ENCODE measurements at places on chromosomes 16 and 17.

- DNase-seq, result no peak
These were observed 70.1 kb upstream of the ARL4D start for GRCh38 chr17:43328650-43329049.

GRCh38 chr17:36524428-36524876 lies 10.2 kb downstream of the MYO19 start:
- DNase-seq, result no peak

- DNase-seq, result no peak
These were observed 5.5 kb upstream of the SRL start for GRCh38 chr16:4247460-4247784.

GRCh38 chr16:1645914-1646525 lies 32.1 kb upstream of the JPT2 start:
- no peak for DNase-seq

GRCh38 chr17:76554131-76554530 lies 14.3 kb downstream of the PRCD start:
- no peak for DNase-seq

GRCh38 chr16:12229759-12230594 lies 253.4 kb downstream of the SNX29 start:
- peak; percentile 49 for DNase-seq

- no peak for DNase-seq
These were observed 22.1 kb downstream of the TMEM114 start for GRCh38 chr16:8568231-8568617.

GRCh38 chr16:6682142-6682811 lies 650.4 kb upstream of the RBFOX1 start:
- DNase-seq, result no peak

DNA sequence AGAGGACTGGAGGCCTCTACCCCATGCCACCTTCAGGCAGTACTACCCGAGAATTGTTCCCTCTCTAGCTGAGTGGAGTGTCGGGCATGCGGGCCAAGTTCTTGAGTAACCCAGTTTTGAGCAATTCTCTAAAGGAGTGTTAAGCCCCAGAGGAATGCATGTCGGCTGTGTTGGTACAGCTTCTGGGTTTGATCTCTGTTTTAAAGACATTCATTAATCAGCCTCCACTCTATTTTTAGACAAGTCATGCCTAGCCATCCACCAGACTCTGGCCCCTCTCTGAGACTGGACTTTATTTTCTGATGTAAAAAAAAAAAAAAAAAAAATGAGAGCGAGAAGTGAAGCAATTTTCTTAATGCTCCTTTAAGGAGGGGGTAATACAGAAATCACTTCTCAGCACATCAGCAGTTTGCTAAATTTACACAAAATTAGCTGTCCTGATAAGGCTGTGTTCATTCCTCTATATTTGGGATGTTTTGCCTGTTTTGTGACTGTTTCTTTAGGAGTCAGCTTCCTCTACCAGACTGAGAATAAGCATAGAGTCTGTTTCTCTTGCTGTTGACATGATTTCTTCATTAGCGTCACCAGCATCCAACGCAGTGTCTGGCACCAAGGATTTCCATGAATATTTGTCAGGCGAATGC lies 88.7 kb downstream of the AXIN2 start:
- DNase-seq, result no peak

- no peak for DNase-seq
These were observed 7.3 kb downstream of the SLC5A10 start for GRCh38 chr17:18959071-18959844.

DNA sequence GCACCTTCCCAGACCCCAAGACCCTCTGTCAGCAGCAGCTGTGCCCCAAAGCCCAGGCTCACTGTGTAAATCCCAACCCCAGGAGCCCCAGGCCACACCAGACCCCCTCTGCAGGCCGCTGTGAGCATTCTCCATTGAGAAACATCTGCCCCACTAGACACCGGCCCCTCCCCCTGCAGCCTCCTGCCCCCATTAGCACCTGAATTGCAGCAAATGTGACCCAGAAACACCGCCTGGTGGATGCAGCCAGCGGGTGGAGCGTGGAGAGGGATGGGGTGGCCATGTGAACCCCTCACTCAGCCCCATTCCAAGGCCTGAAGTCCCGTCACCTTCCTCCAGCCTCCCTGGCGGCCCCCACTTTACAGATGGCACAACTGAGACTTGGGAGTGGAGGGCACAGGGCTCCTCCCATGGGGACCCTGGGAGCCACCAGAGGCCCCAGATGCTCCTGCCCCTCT lies 2.2 kb downstream of the UBALD1 start:
- no peak for DNase-seq

GRCh38 chr16:1572673-1573072 lies 39.2 kb downstream of the IFT140 start:
- DNase-seq, result no peak

DNA sequence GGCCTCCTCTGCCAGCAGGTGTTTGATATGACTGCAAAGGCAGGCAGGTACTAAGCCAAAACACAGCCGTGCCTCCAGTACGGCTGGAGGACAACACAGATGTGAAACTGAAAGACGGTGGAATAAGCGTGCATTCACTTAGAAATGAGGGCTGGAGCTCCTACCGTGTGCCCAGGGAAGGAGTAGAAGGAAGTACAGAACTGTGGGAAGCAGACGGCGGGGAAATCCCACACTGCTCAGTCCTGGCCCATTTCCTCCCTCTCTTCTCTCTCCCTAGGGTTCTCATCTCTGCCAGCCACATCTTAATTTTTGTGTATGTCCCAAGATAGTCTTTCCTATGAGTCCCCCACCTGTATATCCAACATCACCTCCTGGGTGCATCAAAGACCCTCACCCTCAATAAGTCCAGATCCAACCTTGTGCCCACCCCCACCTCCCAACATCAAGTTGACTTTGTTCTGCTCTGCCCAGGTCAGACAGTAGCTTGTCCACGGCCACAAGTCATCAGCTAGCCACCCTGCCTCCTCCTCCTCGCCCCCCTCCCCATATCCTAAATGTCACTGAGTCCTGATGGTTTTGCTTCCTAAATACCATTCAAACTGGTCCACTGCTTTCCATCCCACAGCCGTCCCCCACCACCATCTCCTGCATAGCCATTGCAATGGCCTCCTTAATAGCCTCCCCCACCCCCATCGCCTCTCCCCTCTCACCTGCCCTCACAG lies 77.1 kb upstream of the RPL38 start:
- DNase-seq, result no peak

DNA sequence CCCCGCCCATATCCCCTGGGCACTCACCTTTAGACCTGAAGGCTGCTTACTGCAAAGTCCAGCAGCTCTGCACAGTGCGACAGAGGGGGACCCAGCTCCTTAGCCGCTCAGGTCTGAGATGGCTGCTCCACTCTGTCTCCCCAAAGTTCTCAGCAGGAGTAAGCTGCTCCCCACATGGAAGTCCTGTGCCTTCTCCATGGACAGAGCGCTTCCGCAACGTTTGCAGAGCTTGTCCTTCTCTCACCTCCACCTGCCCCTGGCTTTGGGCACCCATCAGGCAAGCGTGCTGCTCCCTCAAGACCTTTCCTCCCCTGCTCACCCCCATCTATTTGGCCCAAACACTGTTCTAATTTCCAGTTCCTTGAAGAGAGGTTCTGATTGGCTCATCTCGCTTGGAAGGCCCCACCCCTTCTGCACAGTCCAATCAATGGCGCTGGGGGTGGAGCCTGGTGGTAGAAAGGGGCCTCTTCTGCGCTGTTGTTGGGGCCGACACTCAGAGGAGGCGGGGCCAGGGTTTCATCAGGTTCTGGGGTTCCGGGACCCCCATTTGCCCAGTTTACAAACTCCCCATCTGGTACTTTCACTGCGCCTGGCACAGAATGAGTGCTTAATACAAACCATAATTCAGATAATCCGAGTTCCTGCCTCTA lies 137.2 kb downstream of the CYLD start:
- DNase-seq, result no peak

DNA sequence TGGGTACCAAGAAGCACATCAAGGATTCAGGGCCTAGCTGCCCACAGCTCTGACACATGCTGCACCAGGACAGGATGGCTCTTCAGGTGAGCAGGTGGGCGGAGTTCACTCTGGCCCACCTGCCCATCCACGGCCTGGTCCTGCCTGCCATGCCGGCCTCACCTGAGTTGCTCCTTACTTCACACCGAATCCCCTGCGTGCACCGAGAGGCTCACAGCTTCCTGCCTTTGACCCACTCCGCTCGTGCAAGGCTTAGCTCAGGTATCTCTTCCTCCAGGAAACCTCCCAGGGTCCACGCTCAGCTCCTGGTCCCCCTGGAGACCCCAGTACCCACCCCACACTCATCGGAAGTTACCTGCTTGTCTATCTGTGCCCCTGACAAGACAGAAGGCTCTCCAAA lies 21.6 kb upstream of the TNRC6C start:
- DNase-seq, result no peak

GRCh38 chr16:49128740-49129139 lies 152.9 kb downstream of the CBLN1 start:
- DNase-seq, result no peak

DNA sequence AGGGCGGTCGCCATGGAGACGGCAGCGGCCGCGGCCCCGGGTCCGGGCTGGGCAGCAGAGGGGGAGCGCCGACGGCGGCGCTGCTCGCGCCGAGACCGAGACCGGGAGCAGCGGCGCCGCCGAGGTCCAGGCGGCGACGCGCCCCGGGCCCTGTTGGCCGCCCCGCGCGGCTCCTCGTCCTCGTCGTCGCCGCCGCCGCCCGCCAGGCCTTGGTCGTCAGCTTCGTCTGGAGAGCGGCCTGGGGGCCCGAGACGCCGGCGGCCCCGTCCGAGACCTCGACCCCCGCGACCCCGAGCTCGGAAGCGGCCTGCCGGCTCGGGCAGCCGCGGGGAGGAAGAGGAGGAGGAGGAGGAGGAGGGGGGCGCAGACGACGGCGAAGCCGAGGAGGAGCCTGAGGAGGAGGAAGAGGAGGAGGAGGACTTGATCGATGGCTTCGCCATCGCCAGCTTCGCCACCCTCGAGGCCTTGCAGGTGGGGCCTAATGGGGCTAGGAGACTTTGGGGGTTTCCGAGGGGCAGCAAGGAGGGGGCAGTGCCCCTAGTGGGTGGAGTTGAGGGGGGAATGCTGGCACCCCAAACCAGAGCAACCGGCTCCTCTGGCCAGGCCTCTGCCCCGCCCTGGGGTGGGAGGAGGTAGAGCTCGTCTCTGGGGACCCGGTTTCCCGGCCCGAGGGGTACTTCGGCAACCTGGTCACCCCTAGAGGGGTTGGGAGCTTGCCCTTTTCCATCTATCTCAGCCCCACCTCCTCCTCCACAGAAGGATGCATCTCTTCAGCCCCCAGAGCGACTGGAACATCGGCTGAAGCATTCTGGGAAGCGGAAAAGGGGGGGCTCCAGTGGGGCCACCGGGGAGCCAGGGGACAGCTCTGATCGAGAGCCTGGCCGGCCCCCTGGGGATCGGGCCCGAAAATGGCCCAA lies 1.5 kb downstream of the FBRS start:
- no peak for DNase-seq

DNA sequence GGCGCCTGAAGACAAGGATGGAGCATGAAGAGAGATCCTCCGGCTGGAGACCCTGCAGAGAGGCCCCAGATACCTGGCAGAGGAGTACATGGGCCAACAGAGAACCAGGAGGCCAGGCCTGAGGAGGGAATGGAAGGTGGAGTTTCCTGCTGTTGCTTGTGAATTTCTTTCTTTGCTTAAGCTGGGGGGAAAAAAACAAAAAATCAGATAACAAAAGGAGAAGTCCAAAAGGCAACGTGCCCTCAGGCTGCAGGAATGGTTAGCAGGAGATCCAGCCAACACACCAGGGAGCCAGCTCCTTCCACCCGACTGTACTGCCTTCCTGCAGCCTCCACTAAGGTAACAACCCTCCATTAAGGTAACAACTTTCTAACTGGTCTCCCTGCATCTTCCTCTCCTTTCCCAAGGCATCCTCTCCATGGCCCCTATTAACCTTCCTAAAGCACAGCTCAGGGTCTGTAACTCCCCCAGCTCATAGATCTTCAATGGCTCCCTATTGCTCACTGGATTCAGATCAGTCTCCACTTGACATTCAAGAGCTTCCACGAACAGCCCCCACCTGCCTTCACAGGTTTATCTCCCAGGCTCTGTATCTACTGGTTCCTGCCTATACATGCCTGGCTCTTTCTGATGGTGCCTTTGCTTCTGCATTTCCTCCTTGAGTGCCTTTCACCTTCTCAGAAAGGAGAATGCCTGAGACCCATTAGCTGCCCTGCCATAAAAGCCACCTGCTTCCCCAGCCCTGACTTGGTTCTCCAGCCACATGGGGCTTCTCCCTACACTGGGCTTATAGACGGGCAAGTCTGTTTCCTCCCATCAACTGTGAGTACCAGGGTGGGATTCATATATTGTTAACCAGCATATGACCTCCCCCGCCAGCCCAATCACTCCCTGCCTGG lies 725 bp upstream of the ARL5C start:
- DNase-seq, result no peak

DNA sequence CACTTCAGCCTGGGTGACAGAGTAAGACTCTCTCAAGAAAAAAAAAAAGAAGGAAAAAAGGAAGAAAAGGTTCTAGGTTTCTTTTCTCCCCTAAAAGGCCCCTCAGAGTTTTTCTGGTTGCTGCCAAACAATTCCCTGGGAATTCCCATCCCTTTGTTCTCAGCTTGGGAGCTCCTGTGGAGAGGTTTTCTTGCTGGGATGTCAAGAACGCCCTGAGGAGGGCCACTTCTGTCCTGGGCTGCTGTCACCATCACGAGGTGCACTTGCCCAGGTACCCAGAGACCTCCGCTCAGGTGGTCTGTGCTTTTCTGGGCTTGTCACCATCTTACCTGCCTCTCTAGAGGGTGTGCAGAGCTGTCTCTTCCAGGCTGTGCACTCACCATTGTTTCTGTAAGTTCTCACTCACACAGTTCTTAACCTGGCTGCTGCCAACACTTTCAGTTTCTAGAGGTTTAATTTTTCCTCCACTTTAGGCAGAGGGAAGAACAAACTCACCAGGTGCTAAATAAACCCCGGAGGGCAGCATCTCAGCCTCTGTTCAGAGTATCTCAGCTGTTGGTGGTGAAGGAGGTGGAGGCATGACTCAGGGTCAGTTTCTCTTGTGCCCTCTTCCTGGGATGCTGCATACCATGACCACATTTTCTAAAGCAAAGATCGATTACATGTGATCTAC lies 2.4 kb upstream of the COX6A2 start:
- no peak for DNase-seq

DNA sequence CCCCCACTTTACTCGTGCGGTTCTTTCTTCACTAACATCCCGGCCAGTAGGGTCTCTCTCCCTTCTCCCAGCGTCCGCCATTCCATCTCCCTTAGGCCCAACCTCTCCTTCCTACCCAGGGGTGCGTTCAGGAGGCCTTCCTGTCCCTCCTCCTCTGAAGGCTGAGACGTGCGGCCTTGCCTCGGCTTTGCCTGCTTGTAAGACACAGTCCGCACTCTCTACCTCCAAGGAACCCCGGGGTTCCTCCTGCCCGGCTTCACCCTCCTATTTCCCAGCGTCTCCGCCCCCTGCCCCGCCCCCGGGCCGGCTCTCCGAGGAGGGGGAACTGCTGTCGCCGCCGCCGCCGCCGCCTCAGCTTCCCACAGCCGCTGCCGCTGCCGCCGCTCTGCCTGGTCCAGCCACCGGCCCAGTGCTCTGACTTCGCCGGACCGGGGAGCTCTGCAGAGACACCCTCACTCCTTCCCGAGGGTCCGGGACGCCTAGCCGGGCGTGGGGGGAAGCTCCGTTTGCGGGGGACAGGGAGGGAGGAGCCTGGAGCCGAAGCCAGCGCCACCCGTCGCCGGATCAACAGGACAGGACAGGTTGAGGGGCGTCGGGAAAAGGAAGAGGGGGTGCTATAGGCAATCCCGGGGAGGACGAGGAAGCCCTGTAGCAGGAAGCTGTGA lies 1.2 kb upstream of the FGF11 start:
- DNase-seq, result no peak

All from NCI-H1417 treated with DMSO at 0.1 percent for 48 hours (cell line).